Astrocyte (in vitro differentiated cells and primary cell): ENCODE measurements at places on chromosomes 1 and 21. TPM values are rescaled to one million over a fixed set of nuclear protein-coding genes. Genes with fewer than 3 reads are reported as not detected.

The C1orf116 gene
- 0.14 and 0.86 TPM in 2 replicates for total RNA-seq

- no peak for DNase-seq
Observed at GRCh38 chr1:156602557-156602993, 1.3 kb upstream of the GPATCH4 start.

DNA sequence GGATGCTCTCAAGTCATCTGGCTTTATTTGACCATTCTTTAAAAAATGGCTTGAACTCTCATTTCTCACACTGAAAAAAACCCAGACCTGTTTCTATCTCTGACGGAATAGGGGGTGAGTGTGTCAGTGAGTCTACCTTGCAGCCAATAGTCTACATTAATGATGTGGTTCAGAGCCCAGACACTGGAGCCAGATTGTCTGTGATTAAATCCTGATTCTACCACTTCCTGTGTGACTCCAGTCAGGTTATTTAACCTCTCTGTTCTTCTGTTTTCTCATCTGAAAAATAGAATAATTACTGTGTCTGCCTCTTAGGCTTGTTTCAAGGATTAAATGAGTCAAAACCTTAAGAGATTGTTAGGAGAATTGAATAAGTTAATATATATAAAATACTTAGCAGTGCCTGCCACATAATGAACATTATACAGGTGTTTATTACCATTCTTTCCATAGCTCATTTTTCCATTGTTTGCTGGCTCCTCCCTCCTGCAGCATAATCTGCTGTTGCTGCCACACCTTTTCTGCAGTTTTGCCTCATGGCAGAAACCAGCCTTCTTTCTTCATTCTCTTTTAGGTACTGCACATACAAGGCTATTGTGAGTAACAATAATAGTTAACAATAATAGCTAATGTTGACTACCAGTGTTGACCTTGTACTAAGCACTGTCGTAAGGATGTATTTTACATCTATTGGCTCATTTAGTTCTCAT lies 157.6 kb upstream of the IVNS1ABP start:
- DNase-seq, result peak; percentile 5

- no peak for DNase-seq
Observed at GRCh38 chr1:117495068-117495467, 110.8 kb upstream of the TENT5C start.

DNA sequence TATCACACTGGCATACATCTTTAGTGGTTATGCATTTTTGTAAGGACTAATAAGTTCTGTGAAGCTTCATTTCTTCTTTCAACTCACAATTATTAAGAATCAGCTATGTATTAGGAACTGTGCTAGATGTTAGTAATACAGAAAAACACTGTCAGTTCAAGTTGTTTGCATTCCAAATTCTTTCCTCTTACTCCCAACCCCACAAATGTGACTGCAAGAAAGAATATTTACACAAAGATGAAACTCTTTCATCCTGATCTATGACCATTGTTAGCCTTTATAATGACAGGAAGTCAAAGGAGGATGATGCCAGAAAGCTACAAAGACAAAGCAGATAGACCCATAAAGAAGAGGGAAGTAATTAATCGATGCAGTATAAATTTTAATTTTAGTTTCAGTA lies 21.0 kb upstream of the GADD45A start:
- no peak for DNase-seq

DNA sequence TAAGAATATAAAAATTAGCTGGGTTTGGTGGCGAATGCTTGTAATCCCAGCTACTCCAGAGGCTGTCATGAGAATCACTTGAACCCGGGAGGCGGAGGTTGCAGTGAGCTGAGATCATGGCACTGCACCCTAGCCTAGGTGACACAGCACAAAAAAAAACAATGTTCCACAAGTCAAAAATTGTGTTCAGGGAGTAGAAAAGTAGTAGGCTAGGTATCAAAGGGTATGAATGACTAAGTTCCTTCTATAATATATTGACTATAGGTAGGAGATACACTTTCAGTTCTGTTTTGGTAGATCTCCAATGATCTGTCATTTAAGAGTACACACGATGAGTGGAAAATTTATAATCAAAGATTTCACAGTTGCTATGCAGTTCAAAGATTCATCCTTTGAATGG lies 16.7 kb downstream of the USP48 start:
- DNase-seq, result no peak

- peak; percentile 44 for DNase-seq
Observed at GRCh38 chr1:197399755-197400521, 131.9 kb downstream of the CRB1 start.

The ALG6 gene
- total RNA-seq, result 7.8 and 7.9 TPM in 2 replicates

GRCh38 chr1:233459470-233459945 lies 132.0 kb downstream of the MAP3K21 start:
- no peak for DNase-seq

DNA sequence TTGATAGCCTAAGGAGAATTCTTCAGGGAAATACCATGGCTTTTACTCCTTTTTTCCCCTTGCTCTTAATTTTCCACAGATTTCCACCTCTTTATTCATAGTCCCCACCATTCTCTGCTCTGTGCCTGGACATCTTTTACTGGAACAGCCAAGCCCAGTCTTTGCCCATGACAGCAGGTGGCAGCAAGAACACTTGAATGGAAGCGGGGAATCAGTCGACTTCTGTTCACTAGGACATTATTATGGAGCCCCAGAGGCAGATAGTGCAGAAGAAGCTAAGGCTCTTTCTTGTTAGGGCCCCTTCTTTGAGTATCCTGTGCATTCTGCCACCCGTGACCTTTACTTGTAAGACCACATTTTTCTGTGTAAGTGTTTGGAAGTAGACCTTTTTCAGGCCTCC lies 6.3 kb downstream of the OR14I1 start:
- no peak for DNase-seq

The HES3 gene
- not detected in 2 replicates for total RNA-seq

The RBM15 gene
- 20.4 and 21.1 TPM in 2 replicates for total RNA-seq

The ADAMTSL4 gene
- total RNA-seq, result 5.3 and 6.7 TPM in 2 replicates

GRCh38 chr1:221839321-221839720 lies 97.4 kb upstream of the DUSP10 start:
- DNase-seq, result no peak

GRCh38 chr1:234875953-234876855 lies 252.4 kb downstream of the TOMM20 start:
- DNase-seq, result peak; percentile 41

DNA sequence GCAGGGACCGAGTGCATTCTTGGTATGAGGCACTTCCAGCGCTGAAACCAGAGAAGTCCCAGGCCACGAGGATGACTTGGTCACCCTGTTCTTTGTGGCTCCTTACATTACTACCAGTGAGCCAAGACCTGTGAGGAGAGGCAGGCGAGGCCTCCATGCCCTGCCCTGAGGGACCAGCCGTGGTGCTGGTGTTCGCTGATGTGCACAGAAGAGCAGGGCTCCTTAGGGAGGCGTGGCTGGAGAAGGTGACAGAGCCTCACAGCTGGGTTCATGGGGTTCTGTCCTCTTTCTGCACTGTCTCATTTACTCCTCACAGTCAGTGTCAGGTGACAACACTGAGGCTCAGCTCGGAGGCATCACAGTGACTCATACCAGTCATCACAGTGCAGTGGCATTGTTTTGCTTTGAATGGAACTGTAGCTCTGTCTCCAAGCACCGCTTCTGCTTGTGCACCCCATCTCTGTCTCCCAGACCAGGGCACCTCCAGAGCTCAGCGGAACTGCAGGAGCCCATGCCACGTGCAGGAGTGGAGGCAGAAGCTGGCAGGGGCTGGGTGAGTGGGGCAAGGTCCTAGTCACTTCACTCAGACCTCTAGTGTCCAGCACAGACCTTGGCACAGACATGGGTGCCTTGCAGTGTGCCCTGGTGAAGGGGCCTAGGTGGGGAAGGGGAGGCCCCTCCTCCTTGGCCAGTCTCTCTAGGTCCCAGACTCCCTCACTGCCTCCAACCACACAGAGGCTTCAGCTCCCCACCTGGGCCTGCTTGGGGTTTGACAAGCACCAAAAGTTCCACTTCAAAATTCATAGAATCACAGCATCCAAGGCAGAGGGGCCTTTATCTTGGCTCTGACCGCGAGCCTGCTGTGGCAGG lies 310.9 kb downstream of the MATN1 start:
- peak; percentile 22 for DNase-seq

DNA sequence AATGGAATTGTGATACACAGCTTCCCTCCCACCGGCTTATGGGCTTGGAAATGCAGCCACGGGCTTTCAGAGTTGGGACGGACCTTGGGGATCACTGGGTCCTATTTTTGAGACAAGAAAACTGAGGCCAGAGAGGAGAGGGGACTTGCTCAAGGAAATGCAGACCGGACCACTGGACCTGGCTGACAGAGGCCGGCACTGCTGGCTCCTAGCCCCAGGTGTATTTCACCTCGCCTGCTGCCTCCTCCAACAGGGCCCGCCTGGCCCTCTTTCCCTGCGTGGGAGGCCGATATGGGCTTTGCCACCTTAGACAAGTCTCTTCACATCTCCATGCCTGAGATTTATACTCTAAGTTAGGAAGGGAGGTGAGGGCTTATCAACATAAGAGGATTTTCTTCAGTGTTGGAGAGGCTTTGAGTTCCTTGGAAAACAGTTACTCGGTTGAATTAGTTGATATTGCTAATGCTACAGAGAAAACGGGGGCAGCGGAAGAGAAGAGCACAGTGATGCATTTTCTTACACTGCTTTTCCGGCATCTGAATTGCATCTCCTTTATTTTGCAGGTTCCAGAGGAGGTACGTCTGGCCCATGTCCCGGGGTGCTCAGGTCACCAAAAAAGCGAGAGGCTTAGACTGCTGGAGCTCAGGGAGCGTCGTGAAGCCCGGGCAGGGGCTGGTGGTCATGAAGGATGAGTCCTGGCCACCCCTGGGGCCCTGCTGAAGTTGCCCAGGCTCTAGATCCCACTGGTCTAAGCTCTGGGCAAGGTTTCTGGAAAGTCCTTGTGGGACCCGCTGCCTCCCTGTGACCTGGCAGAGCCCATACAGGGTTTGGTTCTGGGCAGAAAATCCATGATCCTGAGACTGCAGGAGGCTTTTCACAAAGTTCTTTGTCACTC lies 44.7 kb downstream of the CAPN2 start:
- DNase-seq, result no peak

- DNase-seq, result no peak
Observed at GRCh38 chr1:8814865-8815264, 2.6 kb downstream of the RERE start.

DNA sequence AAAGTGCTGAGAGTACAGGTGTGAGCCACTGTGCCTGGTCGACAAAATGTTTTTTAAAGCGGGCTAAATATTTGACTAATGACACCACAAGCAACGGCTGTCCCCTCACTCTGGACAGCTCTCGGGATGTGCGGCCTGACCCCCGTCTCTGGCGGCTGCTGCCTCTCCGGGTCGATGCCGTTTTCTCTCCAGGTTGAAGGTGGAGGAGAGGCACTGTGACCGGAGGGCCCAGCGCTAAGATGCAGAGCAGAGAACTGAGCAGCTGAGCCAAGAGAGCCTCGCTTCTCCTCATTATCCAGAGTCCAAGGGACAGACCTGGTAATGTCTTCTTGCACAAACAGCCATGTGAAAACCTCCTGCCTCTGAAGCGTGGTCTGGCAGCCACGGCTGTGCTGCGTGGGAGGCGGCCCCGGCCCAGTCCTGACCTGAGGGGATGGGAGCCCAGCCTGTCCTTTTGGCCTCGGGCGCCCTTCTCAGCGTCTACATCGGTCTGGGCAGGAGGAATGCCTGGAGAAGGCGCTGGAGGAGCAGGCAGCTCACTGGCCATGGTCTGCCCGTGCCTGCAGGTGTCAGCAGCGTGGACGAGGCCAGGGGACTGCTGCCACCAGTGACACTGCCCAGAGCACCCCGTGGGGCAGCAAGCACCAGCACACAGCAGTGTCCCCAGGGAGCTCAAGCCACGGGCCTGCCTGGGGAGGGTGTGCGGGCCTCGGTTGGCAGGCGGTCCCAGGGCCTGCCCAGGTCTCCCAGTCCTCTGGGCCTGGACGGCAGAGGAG lies 10.3 kb downstream of the MORN1 start:
- no peak for DNase-seq

DNA sequence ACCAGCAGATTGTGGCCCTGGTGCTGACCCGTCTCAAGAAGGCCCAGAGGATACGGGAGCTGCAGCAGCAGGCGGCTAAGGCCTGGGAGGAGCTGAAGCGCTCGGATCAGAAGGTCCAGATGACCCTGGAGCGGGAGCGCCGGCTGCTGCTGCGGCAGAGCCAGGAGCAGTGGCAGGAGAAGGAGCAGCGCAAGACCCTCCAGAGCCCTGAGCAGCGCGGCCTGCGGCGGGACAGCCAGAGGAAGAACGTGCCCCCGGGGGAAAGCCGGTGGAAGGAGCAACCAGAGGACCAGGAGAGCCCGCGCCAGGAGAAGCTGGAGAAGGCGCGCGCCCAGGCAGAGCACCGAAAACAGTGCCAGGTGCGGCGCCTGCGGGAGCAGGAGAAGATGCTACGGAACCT lies 1.0 kb downstream of the CCDC185 start:
- no peak for DNase-seq

DNA sequence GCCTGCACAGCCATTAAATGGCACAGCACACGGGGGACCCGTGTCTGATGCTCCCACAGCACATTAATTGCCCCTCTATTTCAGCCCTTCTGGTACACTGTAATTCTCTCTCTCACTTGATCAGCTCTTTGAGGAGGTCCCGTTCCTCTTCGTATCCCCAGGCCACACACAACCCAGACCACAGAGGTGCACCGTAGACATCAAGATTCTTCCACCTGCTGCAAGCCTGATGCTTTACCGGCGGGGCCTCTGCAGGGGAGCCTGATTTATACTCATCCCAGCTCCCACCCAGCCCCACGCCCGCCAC lies 759 bp downstream of the SMYD3 start:
- DNase-seq, result no peak

The UMODL1 gene
- 0.10 TPM in 1 of 2 replicates, not detected in the other for total RNA-seq

The CNTN2 gene
- total RNA-seq, result 0.07 and 0.23 TPM in 2 replicates

The LCE6A gene
- not detected in 2 replicates for total RNA-seq
